ENCODE measurements at places on chromosomes 1 and 21.

DNA sequence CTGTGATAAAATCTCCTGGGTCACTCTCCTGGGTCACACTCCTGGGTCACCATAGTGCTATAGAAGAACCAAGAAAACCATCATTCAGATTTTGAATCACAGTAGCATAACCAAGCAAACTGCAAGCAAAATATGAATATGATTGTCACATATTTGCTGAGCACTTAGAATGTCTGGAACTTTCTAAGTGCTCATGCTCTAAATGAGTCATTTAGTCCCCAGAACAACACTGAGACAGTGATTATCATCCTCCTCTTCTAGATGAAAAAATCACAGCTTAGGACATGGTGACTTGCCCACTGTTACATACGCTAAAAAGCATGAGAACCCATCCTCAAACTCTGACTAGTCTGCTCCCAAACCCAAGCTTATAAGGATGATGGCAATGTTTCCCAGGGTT, 39.5 kb upstream of the DDAH1 start:
- DNase-seq: peak; percentile 30

DNA sequence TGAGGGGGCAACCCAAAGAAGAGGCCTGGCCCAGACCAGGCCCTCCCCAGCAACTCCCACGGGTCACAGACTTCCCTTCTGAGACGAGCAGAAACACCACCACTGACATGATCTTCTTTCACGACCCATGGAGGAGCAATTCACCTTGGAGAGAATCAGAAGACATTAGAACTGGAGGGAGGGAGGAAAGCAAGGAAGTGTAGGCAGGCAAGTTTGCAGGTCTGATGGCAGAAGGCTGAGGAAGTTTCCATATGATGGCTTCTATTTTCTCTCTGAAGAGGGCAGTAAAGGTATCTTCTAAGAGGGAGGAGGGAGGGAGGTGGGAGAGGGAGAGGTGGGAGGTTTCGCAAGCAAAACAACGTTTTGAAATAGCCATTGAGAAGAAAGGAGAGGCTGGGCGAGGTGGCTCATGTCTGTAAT, 1.4 kb upstream of the UBXN10 start:
- DNase-seq: peak; percentile 9

GRCh38 chr21:33670076-33670978, 28.0 kb downstream of the ITSN1 start:
- DNase-seq: peak; percentile 45

- DNase-seq: peak; percentile 27
These were observed 17.1 kb upstream of the ADGRB2 start for GRCh38 chr1:31781138-31781755.

DNA sequence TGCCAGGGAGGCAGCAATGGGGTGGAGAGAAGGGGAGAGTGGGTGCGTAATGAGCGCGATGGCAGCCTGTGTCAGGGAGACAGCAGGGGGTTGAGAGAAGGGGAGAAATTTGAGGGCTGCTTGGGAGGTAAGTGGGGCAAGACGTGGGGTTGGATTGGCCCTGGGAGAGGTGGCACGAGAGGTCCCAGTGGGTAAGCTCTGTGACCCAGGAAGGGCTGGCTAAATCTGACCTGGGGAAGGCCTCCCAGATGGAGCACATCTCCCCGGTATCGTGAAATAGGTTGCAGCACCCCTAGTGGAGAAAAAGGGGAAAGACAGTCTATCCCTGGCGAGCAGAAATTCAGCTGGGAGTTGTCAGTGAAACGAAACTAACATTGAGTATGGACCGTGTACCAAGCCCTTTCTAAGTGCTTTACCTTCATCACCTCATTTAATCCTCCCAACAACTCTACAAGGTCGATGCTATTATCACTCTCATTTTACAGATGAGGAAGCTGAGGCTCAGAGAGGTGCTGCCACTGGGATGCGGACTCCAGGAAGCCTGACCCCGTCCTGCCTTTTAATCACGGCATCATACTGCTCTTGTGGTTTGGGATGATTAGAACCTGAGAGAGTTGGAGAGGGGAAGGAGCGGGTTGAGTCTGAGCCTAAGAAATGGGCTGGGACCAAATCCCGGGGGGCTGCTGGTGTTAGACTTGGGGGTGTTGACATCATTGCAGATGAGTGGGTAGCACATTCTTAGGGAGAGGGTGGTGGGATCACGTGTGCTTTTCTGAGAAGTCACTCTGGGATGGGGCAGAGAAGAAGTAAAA, 56.6 kb upstream of the RPL11 start:
- DNase-seq: peak; percentile 81

GRCh38 chr1:10962483-10962882, 50.0 kb upstream of the TARDBP start:
- DNase-seq: no peak

All from fibroblast of mammary gland (primary cell).